ENCODE measurements at places on chromosomes 12 and 14.
A peak's percentile ranks its signal among the peaks of the same experiment; 100 is the strongest.

- no peak overlapping the region for H3K4me3 ChIP-seq
- no peaks in the 10 kb centered on the region for H3K4me1 ChIP-seq
- no peaks in the 10 kb centered on the region for H3K27me3 ChIP-seq
- H3K36me3 ChIP-seq, result peaks cover 8% of the 10 kb centered on the region
- DNase-seq, result no peak
- no peak overlapping the region for H3K27ac ChIP-seq
Observed at GRCh38 chr12:64716371-64716770, 42.8 kb downstream of the GNS start.

- peaks cover 18% of the 10 kb centered on the region for H3K36me3 ChIP-seq
- no peak overlapping the region for H3K4me3 ChIP-seq
- H3K27ac ChIP-seq, result peak overlapping the region; percentile 43
- H3K27me3 ChIP-seq, result no peaks in the 10 kb centered on the region
- no peaks in the 10 kb centered on the region for H3K4me1 ChIP-seq
Observed at GRCh38 chr14:64117671-64118402, 176.3 kb downstream of the ESR2 start.

DNA sequence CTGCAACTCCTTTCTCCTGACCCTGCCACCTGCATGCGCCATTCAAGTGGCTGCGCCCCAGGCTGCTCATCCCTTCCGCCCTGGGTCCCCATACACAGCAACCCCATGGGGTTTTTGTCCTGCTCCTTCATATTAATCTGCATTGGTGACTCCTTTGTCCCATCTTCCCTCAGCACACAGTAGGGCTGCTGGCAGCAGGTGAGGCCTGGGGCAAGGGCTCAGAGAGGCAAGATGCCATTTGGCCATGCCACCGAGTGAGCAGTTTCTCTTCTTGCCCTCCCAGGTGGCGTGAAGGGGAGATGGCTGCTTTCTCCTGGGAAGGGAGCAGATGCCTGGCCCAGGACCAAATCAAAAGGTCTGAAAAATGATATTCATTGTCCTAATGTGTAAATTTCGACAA is 9.1 kb downstream of the RTL1 start:
- DNase-seq, result no peak
- no peaks in the 10 kb centered on the region for H3K36me3 ChIP-seq
- H3K4me3 ChIP-seq, result no peak overlapping the region
- peaks cover 3% of the 10 kb centered on the region for H3K4me1 ChIP-seq

DNA sequence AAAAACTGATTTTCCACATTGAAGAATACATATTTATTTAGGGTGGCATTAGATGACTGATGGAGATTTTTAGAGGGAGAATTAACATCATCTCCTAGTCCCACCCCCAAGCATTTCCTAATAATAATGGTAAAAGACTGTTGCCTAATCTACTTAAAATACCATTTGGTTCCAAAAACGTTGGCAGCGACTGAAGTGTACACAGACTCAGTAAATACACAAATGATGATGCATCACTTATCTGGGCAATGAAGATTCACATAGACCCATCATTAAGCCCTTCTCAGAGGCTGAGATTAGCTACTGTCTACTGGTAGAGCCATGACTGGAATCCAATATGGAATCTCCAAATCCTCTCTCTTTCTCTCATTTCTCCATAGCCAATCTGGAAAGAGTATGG is 18.2 kb downstream of the RTN1 start:
- H3K4me1 ChIP-seq, result no peaks in the 10 kb centered on the region
- H3K36me3 ChIP-seq, result no peaks in the 10 kb centered on the region
- no peaks in the 10 kb centered on the region for H3K27me3 ChIP-seq
- no peak overlapping the region for H3K27ac ChIP-seq
- H3K4me3 ChIP-seq, result no peak overlapping the region
- DNase-seq, result no peak

DNA sequence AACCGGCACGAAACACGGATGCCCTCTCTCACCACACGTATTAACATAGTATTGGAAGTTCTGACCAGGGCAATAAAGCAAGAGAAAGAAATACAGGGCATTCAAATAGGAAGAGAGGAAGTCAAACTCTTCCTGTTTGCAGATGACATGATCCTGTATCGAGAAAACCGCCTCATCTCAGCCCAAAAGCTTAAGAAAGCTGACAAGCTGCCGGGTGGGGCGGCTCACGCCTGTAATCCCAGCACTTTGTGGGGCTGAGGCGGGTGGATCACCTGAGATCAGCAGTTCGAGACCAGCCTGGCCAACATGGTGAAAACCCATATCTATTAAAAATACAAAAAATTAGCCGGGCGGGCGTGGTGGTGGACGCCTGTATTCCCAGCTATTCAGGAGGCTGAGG is 17.7 kb downstream of the OR6S1 start:
- no peak for DNase-seq
- H3K27ac ChIP-seq, result no peak overlapping the region
- peaks cover 38% of the 10 kb centered on the region for H3K27me3 ChIP-seq
- H3K36me3 ChIP-seq, result no peaks in the 10 kb centered on the region

- H3K4me1 ChIP-seq, result no peaks in the 10 kb centered on the region
- H3K4me3 ChIP-seq, result no peak overlapping the region
- H3K36me3 ChIP-seq, result no peaks in the 10 kb centered on the region
- no peaks in the 10 kb centered on the region for H3K27me3 ChIP-seq
Observed at GRCh38 chr12:126248871-126249403, 1183.7 kb downstream of the AACS start.

- DNase-seq, result no peak
- H3K4me1 ChIP-seq, result no peaks in the 10 kb centered on the region
- H3K27ac ChIP-seq, result no peak overlapping the region
Observed at GRCh38 chr14:52906141-52906601, 44.7 kb downstream of the FERMT2 start.
